Ovary (tissue), 10 donors: ENCODE measurements at places on chromosomes 13 and 19. TPM values are rescaled to one million over a fixed set of nuclear protein-coding genes. Genes with fewer than 3 reads are reported as not detected.

The CCDC169 gene
- polyA plus RNA-seq, result 0.39 TPM

The LSR gene
- 13.4 TPM for polyA plus RNA-seq

The NCAN gene
- polyA plus RNA-seq, result not detected

DNA sequence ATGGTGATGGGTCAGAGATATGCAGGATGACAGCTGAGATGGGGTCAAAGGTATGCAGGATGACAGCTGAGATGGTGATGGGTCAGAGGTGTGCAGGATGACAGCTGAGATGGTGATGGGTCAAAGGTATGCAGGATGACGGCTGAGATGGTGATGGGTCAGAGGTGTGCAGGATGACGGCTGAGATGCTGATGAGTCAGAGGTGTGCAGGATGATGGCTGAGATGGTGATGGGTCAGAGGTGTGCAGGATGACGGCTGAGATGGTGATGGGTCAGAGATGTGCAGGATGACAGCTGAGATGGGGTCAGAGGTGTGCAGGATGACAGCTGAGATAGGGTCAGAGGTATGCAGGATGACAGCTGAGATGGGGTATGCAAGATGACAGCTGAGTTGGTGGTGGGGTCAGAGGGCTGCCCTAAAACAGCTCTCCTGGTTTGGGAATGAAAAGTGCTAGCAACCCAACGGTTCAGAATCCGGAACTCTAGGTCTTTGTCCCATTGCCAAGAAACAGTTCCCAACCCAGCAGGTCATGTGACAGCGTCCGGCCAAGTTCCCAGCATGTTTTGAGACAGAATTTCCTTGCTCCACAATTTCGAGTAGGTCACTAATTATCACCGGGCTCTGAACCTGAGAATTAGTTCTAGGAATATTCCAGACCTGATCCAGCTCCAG lies 3.2 kb downstream of the SELENOW start:
- H3K4me1 ChIP-seq, result peaks cover 13% of the 10 kb centered on the region
- DNase-seq, result peak; percentile 57
- no peak overlapping the region for H3K4me3 ChIP-seq
- no peaks in the 10 kb centered on the region for H3K36me3 ChIP-seq

GRCh38 chr13:104837756-104838155 lies 1697.7 kb downstream of the EFNB2 start:
- H3K27me3 ChIP-seq, result peaks cover 3% of the 10 kb centered on the region
- no peak overlapping the region for H3K4me3 ChIP-seq
- no peak for DNase-seq

GRCh38 chr19:41706741-41707501 lies 1.5 kb upstream of the CEACAM5 start:
- H3K4me1 ChIP-seq, result no peaks in the 10 kb centered on the region
- no peaks in the 10 kb centered on the region for H3K36me3 ChIP-seq
- H3K27ac ChIP-seq, result no peak overlapping the region
- DNase-seq, result no peak
- no peaks in the 10 kb centered on the region for H3K27me3 ChIP-seq
